ENCODE measurements at places on chromosomes 13 and 19. TPM values are rescaled to one million over a fixed set of nuclear protein-coding genes. Genes with fewer than 3 reads are reported as not detected.

Gene COL4A1
- 96.3 TPM for total RNA-seq

Gene RGL3
- total RNA-seq: 2.1 TPM

Gene SIGLEC9
- 0.06 TPM for total RNA-seq

Gene SYNGR4
- total RNA-seq: 3.0 TPM

Gene RUBCNL
- 0.09 TPM for total RNA-seq

Gene SPACA6
- total RNA-seq: 11.6 TPM

Gene ZNF569
- 4.5 TPM for total RNA-seq

Gene MBD3L2
- total RNA-seq: not detected

Gene TEX26
- not detected for total RNA-seq

Gene LRG1
- 0.15 TPM for total RNA-seq

Gene DLEU7
- not detected for total RNA-seq

Gene C19orf81
- 12.7 TPM for total RNA-seq

Gene LACC1
- total RNA-seq: 4.8 TPM

Gene PRR12
- total RNA-seq: 38.2 TPM

Gene ACTMAP
- 19.6 TPM for total RNA-seq

Gene ZNF418
- 1.5 TPM for total RNA-seq

Gene DHDH
- total RNA-seq: 1.2 TPM

Gene FUT3
- 0.08 TPM for total RNA-seq

Gene PAK4
- total RNA-seq: 94.0 TPM

Gene PSG2
- total RNA-seq: 0.07 TPM

Gene GPR18
- not detected for total RNA-seq

Gene CYP4F22
- 0.44 TPM for total RNA-seq

Gene CYP4F2
- 0.07 TPM for total RNA-seq

Gene CA11
- total RNA-seq: 9.4 TPM

Gene FZR1
- 33.1 TPM for total RNA-seq

Gene ENOX1
- 1.9 TPM for total RNA-seq

Gene TNPO2
- total RNA-seq: 30.9 TPM

Gene NCR1
- total RNA-seq: not detected

Gene HPN
- 0.08 TPM for total RNA-seq

Gene FGF21
- not detected for total RNA-seq

Gene CACNA1A
- total RNA-seq: 0.07 TPM

Gene TRPM4
- total RNA-seq: 9.3 TPM

Gene ZNF221
- 0.68 TPM for total RNA-seq
